Fibroblast of skin of left biceps (primary cell): ENCODE measurements at places on chromosomes 4 and X.

GRCh38 chrX:137118136-137118535 is 84.3 kb upstream of the GPR101 start:
- DNase-seq: no peak

GRCh38 chr4:152464030-152464823 is 71.7 kb downstream of the FBXW7 start:
- DNase-seq: no peak

DNA sequence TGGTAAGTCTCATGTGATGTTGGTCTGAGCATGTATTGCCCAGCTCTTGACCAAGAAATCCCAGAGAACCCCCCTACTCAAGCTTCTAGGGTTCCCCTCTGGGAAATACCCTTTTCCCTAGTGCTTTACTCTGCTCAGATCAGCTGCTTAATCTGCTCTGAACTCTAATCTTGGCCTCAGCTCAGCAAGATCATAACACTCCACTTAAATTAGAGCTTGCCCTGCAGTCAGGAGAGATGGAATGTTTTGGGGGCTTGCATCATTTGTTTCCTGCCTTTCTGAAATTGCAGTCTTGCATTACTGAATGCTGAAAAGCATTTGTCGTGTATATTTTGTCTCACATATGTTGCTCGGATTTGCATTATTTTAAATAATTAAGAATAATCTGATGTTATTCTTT is 1153.6 kb downstream of the FSTL5 start:
- no peak for DNase-seq

GRCh38 chr4:2470791-2471190 is 1.9 kb downstream of the RNF4 start:
- no peak for DNase-seq

- DNase-seq: no peak
Observed at GRCh38 chr4:10567766-10568165, 110.5 kb upstream of the ZNF518B start.

DNA sequence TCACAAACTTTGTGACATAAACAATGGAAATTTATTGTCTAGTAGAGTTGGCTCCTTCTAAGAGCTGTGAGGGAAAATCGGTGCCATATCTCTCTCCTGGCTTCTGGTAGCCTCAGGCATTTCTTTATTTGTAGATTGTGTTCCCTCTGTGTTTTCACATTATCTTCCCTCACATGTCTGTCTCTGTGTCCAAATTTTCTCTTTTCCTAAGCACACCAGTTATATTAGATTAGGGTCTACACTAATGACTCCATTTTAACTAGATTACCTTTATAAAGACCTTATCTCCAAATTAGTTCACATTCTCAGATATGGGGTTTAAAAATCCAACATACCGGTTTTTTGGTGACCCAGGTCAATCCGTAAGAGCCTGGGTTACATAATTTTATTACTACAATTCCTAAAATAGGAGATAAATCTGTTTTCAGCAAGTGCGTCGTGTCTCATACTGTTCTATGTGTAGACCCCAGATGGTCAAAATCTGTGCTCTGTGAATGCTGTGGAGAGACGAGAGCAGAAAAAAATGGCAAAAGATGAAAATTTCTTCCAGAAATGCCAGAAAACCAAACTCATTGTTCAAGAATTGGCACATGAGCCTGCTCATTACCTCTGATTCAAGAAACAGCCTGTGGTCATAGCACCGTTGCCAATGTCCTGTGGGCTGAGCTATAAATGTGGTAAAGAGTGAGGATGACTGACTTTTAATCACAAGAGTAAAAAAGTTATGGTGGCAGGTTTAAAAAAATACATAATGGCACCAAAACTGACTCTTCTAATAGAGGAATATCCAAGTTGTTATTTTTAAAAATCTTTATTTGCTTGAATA is 574.7 kb downstream of the PCDH7 start:
- no peak for DNase-seq

GRCh38 chr4:154014407-154015321 is 225.8 kb upstream of the SFRP2 start:
- DNase-seq: no peak

GRCh38 chr4:156756118-156756517 is 215.5 kb downstream of the PDGFC start:
- no peak for DNase-seq

GRCh38 chrX:40111868-40112267 is 14.1 kb upstream of the BCOR start:
- no peak for DNase-seq
